Islet precursor cell (in vitro differentiated cells): ENCODE measurements at places on chromosomes 12 and 14.

DNA sequence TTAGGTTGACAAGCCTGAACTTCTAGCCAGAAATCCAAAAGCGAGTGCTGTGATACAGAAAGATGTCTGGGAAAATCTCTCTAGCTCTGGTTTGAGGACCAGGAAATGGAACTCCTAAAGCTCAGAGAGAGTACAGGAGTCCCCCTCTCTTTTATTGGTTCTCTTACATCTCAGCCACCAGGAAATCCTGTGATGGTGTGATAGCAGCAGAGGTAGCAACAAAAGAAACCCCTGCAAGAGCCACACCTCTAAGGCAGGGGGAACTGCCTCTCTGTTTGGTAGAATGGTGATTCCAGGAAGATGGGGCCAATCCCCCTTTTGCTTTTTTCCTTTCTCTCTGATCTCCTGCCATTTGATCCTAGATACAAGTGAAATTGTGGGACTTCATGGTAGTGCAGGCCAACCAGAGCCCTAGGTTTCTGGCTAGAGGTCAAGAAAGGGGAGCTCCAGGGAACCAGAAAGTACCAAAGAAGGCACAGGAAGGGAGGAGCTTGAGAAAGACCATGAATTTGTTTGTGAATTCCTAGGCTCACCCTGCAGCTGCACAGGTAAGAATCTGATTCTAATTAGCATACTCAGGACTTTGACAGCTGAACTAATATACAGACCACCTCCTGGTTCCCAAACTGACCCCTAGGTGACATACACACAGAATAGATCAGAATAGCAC is 88.5 kb downstream of the PAPLN start:
- no peak for DNase-seq

DNA sequence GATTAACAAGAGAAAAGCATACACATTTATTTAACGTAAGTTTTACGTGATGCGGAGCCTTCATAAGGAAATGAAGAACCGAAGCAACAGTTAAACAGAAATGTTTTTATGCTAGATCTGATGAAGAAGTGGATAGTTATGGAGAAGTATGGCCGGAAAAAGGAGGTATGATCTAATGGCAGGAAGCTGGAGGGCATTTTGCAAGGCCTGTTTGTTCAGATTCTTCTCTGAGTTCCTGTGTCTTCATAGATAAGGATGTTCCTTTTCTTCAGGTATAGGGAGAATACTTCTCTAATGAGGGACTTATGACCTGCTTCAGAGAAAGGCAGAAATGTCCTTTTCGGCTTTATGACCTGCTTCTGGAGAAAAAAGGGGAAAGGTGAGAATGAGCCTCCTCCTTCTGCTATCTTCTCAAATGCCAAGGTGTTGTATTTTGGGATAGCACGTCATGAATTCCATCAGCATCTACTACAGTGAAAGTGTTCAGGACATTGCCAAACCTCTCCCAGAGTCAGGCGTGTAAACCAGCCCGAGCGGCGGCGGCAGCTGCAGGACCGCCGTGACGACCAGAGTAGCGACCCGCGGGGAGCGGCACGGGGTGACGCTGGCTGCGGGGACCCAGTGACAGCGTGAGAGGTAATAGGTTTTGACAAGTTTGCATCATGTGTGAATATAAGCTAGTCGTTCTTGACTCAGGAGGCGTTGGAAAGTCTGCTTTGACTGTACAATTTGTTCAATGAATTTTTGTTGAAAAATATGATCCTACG is 33.7 kb upstream of the SGPP1 start:
- DNase-seq = peak; percentile 57

- peak; percentile 73 for DNase-seq
Observed at GRCh38 chr14:75339059-75339458, 60.4 kb downstream of the FOS start.

DNA sequence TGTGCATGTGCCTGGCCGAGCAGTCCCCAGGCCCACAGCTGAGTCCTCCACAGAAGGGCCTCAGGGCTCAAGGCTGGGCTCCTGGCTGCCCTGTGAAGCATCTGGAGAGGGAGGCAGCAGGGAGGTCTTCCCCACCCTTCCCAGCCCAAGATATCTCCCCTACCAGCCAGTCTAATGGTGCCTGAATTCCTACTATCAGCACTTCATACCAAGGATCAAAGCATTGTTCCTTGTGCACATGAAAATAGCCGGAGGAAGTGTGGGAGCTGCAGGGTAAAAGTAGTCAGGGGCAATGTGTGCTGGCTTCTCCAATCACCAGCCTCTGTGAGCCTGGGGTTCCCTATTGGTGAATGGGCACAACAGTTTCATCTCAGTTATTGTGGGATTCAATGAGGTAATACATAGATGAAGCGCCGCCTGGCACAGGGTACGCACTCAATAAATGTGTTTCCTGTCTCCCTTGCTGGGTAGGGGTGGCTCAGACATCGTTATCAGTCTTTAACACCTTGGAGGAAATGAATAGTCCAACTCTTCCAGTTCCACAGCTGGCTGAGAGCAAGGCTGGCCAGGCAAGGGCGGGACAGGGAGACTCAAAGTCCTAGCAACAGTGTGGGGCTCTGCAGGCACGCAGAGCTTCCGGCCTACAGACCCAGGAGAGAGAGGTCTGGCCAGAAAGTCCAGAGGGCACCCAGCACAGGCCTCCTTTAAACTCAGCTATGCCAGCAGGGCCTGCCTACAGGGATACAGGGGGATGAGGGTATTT is 39.1 kb upstream of the PNMA1 start:
- DNase-seq = peak; percentile 89

DNA sequence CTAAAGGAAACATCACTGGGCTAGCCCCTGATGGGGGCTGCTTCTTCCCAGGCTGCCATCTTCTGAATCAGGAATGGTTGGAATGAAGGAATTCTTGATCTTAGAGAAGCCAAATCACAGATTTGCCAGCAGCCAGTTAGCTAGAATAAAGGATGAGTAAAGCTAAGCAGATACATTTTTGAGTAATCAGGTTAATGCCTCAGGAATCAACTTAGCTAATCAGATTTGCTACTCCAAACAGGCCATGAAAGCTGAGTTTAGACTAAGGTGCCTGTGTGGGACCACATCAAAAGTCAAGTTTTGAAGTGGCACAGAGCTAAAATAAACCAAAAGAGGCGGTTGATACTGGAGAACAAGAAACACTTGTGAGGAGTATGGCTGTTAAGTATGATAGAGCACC is 28.8 kb upstream of the LMO3 start:
- no peak for DNase-seq

DNA sequence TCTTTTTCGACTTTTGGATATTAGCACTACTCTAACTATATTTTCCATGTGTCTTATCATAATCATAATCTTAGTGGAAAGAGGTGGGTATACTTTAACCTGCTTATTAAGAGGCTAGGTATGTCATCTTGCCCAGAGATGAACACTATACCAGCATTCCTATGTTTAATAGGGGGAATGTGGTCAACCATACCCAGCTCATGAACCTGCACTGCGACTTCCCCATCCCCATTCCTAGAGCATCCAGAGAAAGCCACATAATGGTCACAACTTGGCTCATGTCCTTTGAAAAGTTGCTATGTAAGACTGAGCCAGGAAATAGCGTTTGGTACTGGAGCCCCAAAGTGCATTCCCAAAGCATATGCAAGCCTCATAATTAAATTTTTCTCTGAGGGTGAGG is 55.2 kb downstream of the TMCC3 start:
- DNase-seq = no peak

GRCh38 chr14:104436047-104436591 is 143.4 kb upstream of the C14orf180 start:
- DNase-seq = peak; percentile 81

DNA sequence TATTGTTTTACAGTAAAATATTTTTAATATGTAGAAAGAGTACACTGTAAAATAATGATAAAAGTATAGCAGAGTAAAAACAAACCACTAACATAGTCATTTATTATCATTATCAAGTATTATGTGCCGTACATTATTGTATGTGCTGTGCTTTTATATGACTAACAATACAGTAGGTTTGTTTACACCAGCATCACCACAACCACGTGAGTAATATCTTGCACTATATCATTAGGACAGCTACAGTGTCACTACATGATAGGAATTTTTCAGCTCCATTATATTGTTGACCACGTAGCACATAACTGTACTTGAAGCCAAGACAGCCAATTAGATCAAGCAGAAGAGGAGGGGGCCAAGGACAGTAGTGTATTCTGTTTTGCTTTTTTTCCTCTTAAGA is 415.4 kb downstream of the RAD51B start:
- DNase-seq = no peak

- no peak for DNase-seq
Observed at GRCh38 chr12:63977441-63977840, 132.9 kb downstream of the SRGAP1 start.

GRCh38 chr14:64880221-64881121 is 764 bp upstream of the SPTB start:
- peak; percentile 80 for DNase-seq

DNA sequence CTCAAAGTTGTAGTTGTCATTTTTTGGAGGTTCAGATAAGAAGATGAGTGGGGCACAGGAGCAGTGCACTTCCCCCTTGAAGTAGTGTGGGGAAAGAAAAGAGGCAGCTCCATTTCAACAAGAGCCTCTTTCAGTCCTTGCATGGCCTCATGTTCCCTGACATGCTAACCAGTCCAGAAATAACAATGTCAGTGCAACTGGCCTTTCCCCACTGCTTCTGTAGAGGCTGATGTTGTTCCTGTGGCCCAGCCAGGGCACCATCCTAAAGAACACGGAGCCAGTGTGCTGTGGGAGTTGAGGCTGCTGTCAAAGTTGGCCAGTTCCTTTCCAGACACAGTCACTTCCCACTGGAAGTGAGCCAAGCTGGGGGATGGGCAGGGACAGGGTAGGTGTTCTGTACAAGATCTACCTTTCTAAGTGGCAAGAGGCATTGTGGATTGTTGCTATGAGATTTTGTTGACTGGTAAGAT is 77.7 kb upstream of the SLC38A2 start:
- DNase-seq = peak; percentile 56

- DNase-seq = no peak
Observed at GRCh38 chr12:78157199-78157598, 326.5 kb downstream of the NAV3 start.

DNA sequence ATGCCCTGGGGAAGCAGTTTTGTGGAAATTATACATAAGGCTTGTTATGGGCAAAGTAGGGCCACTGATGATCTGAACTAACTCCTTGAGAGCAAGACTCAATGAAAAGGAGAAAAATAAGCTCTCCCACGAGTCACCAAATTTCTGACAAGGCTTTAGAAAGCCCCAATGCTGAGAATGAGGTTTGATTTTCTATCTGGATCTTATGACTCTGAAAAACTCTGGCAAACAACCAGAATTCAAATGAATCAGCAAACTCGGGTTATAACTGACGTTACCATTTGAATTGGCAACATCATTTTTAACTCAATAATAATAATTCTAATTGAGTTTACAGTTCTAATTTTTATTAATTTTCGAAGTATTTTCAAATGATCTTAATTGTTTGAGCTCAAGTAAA is 79.1 kb downstream of the KCNK10 start:
- DNase-seq = no peak

- no peak for DNase-seq
Observed at GRCh38 chr14:29355331-29355730, 572.3 kb downstream of the PRKD1 start.

DNA sequence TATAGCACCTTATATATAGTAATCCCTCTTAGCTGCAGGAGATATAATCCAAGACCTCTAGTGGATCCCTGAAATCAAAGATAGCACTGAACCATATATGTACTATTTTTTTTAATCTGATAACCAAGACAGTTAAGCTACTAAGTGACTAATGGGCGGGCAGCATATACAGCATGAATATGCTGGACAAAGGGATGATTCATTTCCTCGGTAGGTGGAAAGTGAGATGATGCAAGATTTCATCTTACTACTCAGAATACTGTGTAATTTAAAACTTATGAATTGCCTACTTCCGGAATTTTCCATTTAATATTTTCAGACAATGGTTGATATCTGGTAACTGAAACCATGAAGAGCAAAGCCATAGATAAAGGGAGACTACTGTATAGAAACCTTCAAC is 36.2 kb downstream of the PRMT8 start:
- DNase-seq = no peak

- no peak for DNase-seq
Observed at GRCh38 chr12:43969882-43970281, 134.0 kb downstream of the TMEM117 start.

- no peak for DNase-seq
Observed at GRCh38 chr14:68630611-68631393, 162.1 kb downstream of the ZFP36L1 start.

GRCh38 chr14:104554608-104555429 is 24.7 kb upstream of the C14orf180 start:
- no peak for DNase-seq

- DNase-seq = no peak
Observed at GRCh38 chr12:61137677-61138414, 1122.4 kb upstream of the USP15 start.

DNA sequence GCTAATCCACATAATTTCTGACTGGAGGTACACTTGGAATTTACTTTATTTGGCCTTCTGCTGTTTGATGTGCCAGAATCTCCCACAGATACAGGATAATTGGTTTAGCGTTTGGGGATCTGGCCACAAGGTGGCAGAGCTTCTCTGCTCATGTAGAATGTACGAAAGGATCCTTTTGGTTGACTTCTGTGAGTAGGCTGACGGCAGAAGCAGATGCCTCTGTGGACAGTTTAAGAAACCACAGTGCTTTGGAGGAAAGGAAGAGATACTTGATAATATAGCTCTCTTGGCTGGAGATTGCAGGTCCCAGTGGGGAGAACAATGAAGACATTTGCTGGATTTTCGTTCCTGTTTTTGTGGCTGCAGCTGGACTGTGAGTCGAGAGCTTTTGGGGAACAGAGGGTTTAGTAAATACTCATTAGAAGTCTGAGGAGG is 75.3 kb upstream of the OR4E1 start:
- peak; percentile 83 for DNase-seq

DNA sequence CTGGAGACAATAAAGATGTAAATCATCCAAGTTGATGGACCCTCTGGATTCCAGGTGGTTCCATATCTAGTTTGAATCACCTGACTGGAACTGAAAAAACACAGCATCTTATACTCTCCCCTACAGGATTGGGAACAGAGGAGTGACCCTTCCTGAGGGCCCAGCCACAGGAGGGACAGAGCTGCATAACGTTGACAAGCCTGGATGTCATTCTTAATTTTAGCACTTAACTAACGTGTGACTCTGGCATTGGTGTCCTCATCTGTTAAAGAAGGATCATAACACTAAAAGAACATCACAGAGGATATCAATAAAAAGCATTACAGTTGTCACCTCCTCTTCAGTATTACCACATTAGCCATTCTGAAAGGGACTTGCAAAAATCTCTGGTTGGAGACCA is 47.7 kb downstream of the STON2 start:
- no peak for DNase-seq

- DNase-seq = no peak
Observed at GRCh38 chr12:98127336-98127679, 388.1 kb upstream of the TMPO start.

DNA sequence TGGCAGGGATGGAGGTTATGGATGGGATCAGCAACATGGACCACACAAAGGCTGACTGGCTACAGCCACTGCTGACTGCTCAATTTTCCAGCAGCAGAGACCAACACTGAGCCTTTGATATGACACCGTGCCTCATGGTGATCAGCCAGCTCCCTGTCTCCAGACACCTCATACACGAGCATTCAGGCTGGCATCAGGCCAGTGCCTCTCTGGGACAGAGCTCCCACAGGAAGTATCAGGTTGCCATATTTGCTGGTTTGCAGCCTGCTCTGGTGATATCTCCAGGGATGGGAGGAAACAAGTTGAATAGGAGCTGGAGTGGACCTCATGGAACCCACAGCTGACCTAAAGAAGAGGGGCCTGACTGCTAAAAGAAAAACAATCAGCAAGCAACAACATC is 471.2 kb upstream of the ATXN7L3B start:
- no peak for DNase-seq
